Activated CD4-positive, alpha-beta memory T cell treated with anti-CD3 and anti-CD28 coated beads, Interleukin-2, amount 10 ng/mL, durations not matched to agents 7 days and 5 days (primary cell): ENCODE measurements at places on chromosomes 11 and 22. TPM values are rescaled to one million over a fixed set of nuclear protein-coding genes. Genes with fewer than 3 reads are reported as not detected.
A peak's percentile ranks its signal among the peaks of the same experiment; 100 is the strongest.

DNA sequence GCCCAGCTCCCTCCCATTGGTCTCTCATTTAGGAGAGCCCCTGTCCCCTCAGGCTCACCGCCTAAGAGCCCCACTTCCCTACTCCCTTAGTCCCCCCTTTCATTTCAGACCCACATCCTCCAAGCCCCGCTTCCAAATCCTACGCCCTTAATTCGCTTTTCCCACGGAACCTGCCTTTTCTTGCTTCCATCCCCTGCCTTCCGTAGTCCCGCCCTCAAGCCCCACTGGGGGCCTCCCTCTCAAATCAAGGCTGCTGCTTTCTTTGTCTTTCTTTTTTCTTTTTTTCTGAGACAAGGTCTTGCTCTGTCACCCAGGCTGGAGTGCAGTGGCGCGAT, 396 bp downstream of the CCDC157 start:
- peak overlapping the region; percentile 92 for H3K4me3 ChIP-seq
- peak overlapping the region; percentile 52 for H3K27ac ChIP-seq
- DNase-seq: no peak
- peaks cover 44% of the 10 kb centered on the region for H3K4me1 ChIP-seq
- H3K36me3 ChIP-seq: peaks cover 34% of the 10 kb centered on the region

GRCh38 chr11:78560826-78561484, 13.7 kb downstream of the NARS2 start:
- DNase-seq: no peak
- H3K27me3 ChIP-seq: no peaks in the 10 kb centered on the region
- peak overlapping the region; percentile 68 for H3K4me3 ChIP-seq
- peaks cover 68% of the 10 kb centered on the region for H3K4me1 ChIP-seq
- peak overlapping the region; percentile 90 for H3K27ac ChIP-seq

DNA sequence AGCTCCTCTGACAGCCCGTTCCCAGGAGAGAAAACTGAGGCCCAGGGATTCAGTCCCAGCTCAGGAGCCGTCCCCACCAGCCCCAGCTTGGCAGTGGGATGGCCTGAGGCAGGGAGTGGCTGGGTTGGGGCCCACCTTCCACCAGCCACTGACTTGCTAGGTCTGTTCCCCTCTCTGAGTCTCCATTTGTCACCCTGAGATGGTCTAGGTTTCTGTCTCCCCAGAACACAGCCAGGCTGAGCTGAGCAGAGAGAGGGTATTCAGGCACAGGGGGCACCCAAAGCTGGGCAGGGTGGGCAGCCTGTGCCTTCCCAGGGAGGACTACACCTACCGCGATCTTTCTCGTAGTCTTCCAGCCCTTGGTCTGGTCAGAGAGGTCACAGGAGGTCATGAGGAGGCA, 95.7 kb downstream of the PDE2A start:
- H3K4me1 ChIP-seq: peaks cover 13% of the 10 kb centered on the region
- peaks cover 10% of the 10 kb centered on the region for H3K27me3 ChIP-seq
- DNase-seq: no peak
- no peaks in the 10 kb centered on the region for H3K36me3 ChIP-seq
- no peak overlapping the region for H3K4me3 ChIP-seq

GRCh38 chr11:128664317-128664716, 29.6 kb upstream of the FLI1 start:
- H3K27me3 ChIP-seq: peaks cover 22% of the 10 kb centered on the region
- no peak overlapping the region for H3K4me3 ChIP-seq

DNA sequence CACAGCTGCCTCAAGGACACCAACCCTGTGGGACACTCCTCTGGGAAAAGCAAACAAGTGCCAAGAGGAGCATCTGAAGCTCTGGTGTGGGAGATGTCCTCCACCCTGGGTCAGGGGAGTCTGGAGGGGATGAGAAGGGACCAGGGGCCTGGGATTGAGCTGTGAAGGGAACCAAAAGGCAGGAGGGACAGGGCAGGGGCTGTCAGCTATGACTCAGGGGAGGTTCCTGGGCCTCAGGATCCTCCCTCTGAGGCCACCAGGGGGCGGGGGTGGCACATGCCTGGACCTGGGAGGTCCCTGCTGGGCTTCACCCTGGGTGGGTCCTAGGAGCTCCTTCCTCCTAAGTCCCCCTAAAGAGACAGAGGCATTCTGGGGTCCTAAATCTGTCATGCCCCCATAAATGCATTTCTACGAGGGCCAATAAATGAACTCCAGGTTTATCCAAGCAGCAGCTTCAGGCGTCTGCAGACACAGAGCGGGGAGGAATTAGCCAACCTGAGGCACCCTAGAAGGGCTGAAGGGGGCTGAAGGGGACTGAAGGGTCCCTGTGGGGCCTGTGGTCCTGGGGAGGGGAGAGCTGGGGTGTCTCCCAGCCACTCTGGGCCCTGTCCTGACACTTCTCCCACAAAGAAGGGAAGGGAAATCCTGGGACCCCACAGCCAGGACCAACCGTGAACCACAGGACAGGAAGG, 31.9 kb upstream of the IGLL5 start:
- no peak overlapping the region for H3K27ac ChIP-seq
- H3K4me3 ChIP-seq: no peak overlapping the region
- peak; percentile 51 for DNase-seq
- no peaks in the 10 kb centered on the region for H3K36me3 ChIP-seq

GRCh38 chr11:17721242-17721999, 2.0 kb downstream of the MYOD1 start:
- H3K4me1 ChIP-seq: no peaks in the 10 kb centered on the region
- peaks cover 51% of the 10 kb centered on the region for H3K27me3 ChIP-seq
- no peak overlapping the region for H3K27ac ChIP-seq
- no peaks in the 10 kb centered on the region for H3K36me3 ChIP-seq

GRCh38 chr22:42608136-42608822, 6.4 kb downstream of the POLDIP3 start:
- H3K4me3 ChIP-seq: no peak overlapping the region
- peaks cover 47% of the 10 kb centered on the region for H3K36me3 ChIP-seq
- no peak for DNase-seq

GRCh38 chr11:70651031-70651430, 252.7 kb downstream of the CTTN start:
- H3K4me1 ChIP-seq: no peaks in the 10 kb centered on the region
- no peaks in the 10 kb centered on the region for H3K27me3 ChIP-seq
- no peak overlapping the region for H3K4me3 ChIP-seq
- DNase-seq: no peak
- H3K36me3 ChIP-seq: no peaks in the 10 kb centered on the region

GRCh38 chr22:49883294-49883640, 29.6 kb downstream of the ZBED4 start:
- no peak overlapping the region for H3K27ac ChIP-seq
- peaks cover 35% of the 10 kb centered on the region for H3K4me1 ChIP-seq
- no peaks in the 10 kb centered on the region for H3K27me3 ChIP-seq
- DNase-seq: no peak
- no peak overlapping the region for H3K4me3 ChIP-seq

GRCh38 chr22:29331213-29331612, 15.7 kb upstream of the RASL10A start:
- peaks cover 22% of the 10 kb centered on the region for H3K36me3 ChIP-seq
- DNase-seq: no peak
- no peak overlapping the region for H3K27ac ChIP-seq

DNA sequence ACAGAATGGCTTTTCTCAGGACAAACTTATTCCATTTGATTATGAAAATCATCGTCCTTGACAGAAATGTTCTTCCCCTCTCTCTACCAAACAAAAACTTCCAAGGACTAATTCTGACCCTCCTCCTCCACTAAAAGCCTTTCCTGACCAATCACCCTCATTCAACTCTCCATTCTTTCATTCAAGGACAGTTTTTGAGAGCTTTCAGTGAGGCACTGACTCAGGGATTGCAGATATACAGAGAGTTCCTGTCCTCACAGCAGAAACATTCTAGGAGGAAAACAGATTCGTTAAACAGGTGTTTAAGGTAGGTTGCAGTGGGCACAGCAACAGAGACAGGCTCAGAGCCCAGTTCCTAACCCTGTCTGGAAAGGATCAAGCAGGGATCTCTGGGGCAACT, 41.5 kb downstream of the OR4D9 start:
- no peak overlapping the region for H3K4me3 ChIP-seq
- H3K27ac ChIP-seq: no peak overlapping the region
- no peaks in the 10 kb centered on the region for H3K36me3 ChIP-seq
- no peak for DNase-seq

DNA sequence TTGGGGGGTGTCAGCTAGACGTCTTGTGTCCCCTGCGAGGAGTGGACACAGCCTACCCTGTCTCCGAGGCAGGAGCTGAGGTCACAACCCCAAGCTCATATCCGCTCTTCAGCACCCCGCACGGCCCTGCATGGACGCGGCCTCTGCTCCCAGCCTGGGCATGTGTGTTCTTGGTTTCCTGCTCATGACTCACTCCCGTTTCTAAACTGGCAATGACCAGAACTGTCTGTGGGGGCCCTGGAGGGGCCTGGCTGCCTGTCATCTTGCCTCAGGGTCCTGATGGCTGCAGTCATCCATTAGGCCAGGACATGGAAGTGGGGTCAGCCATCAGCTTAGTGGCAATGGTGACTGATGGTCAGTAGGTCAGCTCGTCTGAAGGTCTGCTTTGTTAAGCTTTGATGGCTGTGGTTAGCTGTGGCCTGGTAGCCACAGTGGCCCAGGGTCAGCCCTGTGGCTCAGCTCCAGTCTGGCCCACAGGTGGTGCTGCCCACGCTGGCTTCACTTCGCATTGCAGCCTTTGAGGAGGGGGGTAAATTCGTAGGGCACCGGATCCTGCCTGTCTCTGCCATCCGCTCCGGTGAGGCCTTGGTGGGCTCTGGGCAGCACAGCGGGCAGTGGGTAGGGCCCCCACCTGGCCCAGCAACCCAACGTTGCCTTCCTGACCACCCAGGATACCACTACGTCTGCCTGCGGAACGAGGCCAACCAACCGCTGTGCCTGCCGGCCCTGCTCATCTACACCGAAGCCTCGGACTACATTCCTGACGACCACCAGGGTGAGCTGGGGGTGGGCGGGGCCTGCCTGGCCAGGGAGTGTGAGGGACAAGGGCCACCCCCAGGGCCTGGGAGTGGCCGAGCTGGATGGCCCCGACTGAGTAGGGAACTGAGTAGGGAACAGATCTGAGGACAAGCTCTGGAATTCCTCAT, 12.0 kb downstream of the PLCB3 start:
- peaks cover 17% of the 10 kb centered on the region for H3K4me1 ChIP-seq
- H3K36me3 ChIP-seq: peaks cover 21% of the 10 kb centered on the region
- no peak overlapping the region for H3K27ac ChIP-seq
- no peaks in the 10 kb centered on the region for H3K27me3 ChIP-seq
- no peak for DNase-seq

- H3K36me3 ChIP-seq: no peaks in the 10 kb centered on the region
- H3K4me1 ChIP-seq: no peaks in the 10 kb centered on the region
- DNase-seq: no peak
- H3K27me3 ChIP-seq: peaks cover 12% of the 10 kb centered on the region
- no peak overlapping the region for H3K27ac ChIP-seq
These were observed 107.9 kb upstream of the BMAL1 start for GRCh38 chr11:13169709-13170108.

DNA sequence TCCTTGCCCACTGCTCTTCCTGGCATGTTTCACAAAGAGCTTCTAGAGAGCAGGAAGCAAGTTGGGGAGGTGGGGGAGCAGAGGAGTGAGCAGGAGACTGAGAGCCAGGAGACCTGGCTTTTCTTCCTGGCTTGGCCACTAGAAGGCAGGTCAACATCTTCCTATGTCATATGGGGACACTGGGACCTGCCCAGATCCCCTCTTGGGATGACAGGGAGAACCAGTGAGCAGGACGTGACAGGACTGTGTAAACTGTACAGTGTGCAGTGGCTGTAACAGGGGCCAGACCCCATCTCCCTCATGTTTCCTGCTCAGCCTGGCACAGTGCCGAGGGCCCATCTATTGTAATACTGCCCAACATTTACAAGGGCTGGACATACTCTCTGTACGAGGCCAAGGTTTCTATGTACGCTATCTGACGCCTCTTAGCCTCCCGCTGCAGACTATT, 29.4 kb downstream of the GDPD5 start:
- H3K36me3 ChIP-seq: no peaks in the 10 kb centered on the region
- no peak overlapping the region for H3K4me3 ChIP-seq
- no peaks in the 10 kb centered on the region for H3K27me3 ChIP-seq
- H3K4me1 ChIP-seq: peaks cover 45% of the 10 kb centered on the region
- H3K27ac ChIP-seq: no peak overlapping the region

The POLR3H gene
- 19.2 TPM for total RNA-seq

The CD3G gene
- 223 TPM for total RNA-seq

The MADD gene
- total RNA-seq: 107 TPM

The BSCL2 gene
- 24.2 TPM for total RNA-seq

The ROBO4 gene
- total RNA-seq: not detected
